Activated naive CD8-positive, alpha-beta T cell treated with anti-CD3 and anti-CD28 coated beads for 36 hours (primary cell): ENCODE measurements at places on chromosomes 7 and 10.

- no peak for DNase-seq
These were observed 11.4 kb downstream of the FAM241B start for GRCh38 chr10:69641261-69641980.

GRCh38 chr7:123282181-123282580 is 82.4 kb upstream of the SLC13A1 start:
- no peak for DNase-seq

DNA sequence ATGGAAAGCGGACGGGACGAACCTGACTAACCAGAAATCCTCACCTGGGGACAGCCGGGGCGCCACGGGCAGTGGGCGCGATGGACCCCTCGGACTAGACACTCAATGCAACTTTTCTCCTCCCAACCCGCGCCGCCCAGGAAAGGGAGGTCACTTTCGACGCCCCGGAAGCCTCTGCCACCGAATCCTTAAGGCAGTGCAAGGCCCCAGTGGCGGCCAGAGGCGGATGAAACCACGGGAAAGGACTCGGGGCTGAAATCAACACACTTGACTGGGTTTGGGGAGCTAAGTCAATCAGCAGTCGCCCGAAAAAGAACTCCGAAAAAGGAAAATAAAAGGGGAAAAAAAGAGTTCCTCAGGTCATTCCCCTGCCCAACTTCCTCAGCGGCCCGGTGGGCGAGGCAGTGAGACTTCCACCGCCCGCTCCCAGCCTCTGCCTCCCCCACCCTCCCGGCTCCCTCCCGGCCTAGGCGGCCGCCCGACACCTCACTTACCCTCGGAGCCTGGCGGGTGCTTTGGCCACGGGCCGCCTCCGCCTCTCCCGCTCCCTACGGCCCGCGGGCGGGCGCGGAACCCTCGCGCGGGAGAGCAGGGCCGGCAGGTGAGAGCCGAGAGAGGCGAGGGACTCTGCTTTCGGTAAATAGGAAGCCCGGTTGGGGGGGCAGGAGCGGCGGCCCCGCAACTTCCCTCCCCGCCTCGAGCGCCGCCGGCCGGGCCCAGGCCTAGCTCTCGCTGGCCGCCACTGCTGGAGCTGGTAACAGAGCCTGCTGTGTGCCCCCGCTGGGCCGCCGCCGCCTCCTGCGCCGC is 518 bp downstream of the WAPL start:
- peak; percentile 47 for DNase-seq

DNA sequence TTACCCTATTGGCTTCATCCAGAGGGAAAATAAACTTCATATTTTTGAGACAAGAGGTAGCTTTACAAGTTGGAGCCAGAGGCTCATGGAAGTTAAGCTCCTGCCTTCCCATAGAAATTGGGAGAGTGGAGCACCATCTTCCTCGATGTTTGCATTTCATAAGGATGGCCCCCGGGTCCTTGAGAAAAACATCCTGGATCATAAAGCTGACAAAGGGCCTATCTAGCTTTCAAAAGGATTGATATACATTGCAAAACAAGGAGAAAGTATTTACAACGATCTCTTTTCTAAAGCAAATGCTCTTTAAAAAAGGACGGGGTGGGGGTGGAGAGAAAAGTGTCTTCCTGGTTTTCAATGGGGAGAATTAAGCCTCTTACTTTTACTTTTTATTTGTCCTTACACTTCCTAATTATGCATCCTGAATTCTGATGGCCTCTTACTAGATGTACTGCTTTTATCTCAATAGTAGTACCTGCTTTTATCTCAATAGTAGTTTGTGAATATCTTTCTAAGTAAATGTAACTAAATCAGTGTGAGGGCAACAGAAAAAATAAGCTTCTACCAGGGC is 65.6 kb downstream of the PTPRZ1 start:
- DNase-seq: no peak

- DNase-seq: no peak
These were observed 62.9 kb downstream of the SYPL1 start for GRCh38 chr7:106049139-106049752.

DNA sequence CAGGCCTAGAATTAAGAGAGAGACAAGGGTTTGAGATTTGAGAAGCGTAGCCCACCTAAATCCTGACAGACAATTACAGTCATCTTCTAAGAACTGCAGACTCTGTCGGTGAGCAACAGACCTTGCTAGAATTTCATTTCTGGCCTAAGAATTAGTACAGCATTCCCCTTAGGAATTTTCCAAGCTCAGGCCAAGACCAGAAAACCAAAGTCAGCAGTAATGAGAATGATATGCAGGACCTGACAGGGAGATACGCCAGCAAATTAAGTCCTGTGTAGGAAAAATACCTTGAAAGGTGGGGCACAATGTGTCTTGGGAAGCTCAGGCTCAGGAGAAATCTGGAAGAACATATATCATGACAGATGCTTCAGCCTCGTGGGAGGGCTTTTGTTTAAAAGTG is 52.7 kb upstream of the HERPUD2 start:
- DNase-seq: no peak

DNA sequence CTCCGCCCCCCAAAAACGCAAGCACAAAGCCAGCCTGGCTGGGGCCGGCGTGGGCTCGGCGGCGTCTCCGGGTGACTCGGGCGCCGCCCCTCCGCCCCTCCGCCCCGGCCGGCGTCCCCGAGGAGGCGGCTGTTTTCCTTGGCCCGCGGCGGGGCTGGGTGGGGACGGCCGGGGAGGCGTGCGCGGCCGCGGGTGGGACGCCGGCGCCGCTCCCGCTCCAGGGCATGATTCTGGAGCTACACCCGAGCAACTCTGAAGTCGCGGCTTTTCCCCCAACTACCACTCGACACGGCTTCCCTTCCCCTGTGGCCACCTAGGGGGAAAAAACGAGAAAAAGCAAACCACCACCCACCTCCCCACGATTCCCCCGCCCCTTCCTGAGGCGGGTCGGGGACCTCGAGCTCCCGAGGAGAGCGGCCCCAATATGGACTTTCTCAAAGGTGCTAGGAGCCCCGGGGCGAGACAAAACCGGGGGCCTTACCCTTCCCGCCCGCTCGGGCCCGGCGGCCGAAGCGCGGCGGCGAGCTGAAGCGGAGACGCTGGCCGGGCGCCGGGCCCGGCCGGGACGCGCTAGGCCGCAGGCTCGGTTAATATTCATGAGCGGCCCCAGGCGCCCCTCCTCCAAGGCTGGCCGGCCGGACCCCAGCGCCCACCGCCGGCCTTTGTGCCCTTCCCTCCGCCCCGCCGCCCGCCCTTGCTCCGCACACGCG is 856 bp downstream of the ARHGAP21 start:
- peak; percentile 62 for DNase-seq

GRCh38 chr10:125084614-125085257 is 75.6 kb downstream of the CTBP2 start:
- no peak for DNase-seq

DNA sequence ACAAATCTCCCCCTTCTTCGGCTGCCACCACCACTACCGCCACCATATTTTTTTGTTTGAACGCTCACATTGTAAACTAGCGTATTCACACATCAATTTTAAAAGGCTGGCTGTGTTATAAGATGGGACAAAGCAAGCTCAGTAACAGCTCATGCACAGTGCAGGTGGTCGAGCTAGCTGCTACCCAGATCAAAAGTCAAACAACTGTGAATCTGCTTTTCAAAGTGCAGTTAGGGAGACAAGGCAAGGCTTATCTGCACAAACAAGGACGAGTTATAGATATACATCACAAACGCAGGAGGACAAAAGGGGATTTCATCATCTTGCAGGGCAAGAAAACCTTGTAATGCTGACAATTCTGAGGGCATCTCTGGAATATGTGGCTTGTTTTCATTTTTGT is 231.6 kb downstream of the VTI1A start:
- no peak for DNase-seq

DNA sequence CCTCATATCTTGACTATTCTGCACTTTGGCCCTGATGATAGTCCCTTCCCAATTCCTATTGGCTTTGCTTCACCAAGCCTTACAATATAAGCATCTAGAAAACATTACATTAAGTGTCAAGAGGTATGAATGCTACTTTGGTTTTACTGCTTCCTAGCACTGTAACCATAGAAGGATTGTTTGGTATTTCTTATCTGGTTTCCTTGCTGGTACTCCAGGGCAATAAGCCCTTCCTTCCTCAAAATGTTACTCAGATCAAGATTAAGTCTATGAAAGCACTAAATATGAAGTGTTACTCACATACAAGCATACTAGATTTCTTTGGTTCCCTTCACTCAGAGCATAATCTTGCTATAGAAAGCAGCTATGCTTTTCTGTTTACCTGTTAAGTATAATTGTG is 492.5 kb downstream of the ETV1 start:
- no peak for DNase-seq

- DNase-seq: no peak
These were observed 342.3 kb upstream of the BMPER start for GRCh38 chr7:33562996-33563395.

GRCh38 chr10:43084812-43085211 is 7.9 kb downstream of the RET start:
- no peak for DNase-seq

GRCh38 chr7:91974066-91974465 is 33.4 kb downstream of the AKAP9 start:
- no peak for DNase-seq

GRCh38 chr7:131959106-131959812 is 402.8 kb upstream of the PODXL start:
- DNase-seq: no peak

DNA sequence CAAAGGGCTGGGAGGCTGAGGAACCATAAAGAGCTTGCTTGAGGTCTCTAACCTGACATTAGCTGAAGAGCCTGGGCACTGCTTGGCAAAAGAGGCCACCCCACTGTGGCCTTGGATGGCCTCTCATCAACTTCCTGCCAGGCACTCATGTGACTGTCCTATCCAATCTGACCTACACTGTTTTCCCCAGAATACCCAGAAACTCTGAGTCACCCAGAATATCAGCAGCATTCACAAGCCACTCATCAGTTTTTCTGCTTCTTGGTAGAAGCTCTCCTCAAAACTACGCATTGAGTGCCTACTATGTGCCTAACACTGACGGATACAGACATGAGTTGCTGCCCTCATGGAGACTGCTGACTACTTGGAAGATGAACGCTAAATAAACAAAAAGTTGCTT is 4.1 kb upstream of the NT5C2 start:
- DNase-seq: peak; percentile 22

DNA sequence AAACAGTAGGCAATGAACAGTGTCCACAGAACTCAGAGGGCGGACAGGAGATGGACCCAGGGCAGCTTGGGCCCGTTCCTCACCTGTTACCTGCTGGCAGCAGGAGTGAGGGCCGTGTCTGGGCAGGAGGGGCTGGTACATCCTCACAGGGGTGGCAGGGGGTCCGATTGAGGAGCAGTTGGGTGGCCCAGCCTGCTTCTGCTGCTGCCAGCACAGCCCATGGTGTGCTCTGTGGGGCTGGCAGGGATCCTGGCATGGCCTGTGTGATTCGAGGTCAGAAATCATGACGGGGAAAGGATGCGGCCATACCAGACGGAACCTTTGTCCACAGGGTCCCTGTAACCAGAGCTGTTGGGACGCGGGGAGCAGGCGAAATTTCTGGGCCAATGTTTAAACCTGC is 49.6 kb downstream of the INPP5A start:
- no peak for DNase-seq

DNA sequence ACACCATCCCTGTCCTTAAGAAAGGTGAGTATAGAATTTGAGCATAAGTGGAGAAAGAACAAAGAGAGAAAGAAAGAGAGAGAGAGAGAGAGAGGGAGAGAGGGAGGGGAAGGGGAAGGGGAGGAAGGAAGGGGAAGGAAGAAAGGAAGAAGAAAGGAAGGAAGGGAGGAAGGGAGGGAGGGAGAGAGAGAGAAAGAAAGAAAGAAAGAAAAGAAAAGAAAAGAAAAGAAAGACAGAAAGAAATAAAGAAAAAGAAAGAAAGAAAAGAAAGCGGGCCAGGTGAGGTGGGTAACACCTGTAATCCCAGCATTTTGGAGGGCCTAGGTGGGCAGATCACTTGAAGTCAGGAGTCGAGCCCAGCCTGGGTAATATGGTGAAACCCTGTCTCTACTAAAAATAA is 19.9 kb downstream of the CCL24 start:
- no peak for DNase-seq

DNA sequence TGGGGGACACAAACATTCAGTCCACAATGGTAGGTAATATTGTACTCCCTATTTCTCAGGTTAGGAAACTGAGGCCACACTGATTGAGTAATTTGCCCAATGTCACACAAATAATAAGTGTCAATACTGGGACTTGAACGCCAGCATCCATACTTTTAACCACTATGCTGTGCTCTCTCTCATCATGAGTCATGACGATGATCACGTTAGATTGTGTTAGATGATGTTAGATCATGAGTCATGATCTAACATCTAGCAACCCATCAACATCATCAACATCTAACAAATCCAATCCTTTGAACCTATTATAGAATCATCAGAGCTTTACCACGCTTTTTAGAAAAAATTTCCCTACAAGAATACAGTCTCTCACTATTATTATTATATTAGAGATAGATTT is 28.1 kb upstream of the HERPUD2 start:
- no peak for DNase-seq

- DNase-seq: no peak
These were observed 27.8 kb downstream of the STEAP4 start for GRCh38 chr7:88278881-88279280.

- DNase-seq: no peak
These were observed 6.1 kb upstream of the CREB5 start for GRCh38 chr7:28406192-28406591.

GRCh38 chr10:75195035-75195763 is 15.4 kb upstream of the VDAC2 start:
- DNase-seq: no peak

- DNase-seq: no peak
These were observed 181.8 kb upstream of the MBL2 start for GRCh38 chr10:52954407-52954806.

GRCh38 chr10:16519908-16520861 is 1.5 kb downstream of the C1QL3 start:
- DNase-seq: no peak

GRCh38 chr7:2301511-2301863 is 12.8 kb downstream of the SNX8 start:
- DNase-seq: no peak

GRCh38 chr10:77305650-77306632 is 331.7 kb downstream of the KCNMA1 start:
- DNase-seq: no peak

GRCh38 chr10:87818505-87819288 is 671 bp upstream of the ATAD1 start:
- DNase-seq: peak; percentile 68

- no peak for DNase-seq
These were observed 19.8 kb downstream of the ZNF775 start for GRCh38 chr7:150398965-150399320.

- no peak for DNase-seq
These were observed 30.4 kb downstream of the DDC start for GRCh38 chr7:50534690-50535290.

DNA sequence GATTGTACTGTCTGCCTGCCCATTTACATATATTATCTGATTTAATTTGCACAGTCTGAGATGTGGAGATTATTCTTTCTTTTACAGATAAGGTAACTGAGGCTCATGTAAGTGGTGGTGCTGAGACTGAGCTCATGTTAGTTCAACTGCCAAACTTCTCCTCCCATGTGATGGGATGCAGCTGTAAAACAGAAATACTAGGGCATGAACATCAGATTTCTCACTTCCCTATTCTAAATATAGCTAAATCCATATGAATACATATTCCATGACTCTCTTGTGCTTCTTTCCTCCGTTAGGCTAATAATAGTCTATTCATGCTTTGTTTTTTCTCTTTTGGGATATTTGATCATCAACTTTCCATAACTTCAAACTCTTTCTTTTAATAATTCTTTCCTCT is 84.7 kb downstream of the PTPRZ1 start:
- no peak for DNase-seq

GRCh38 chr7:44383566-44383965 is 58.2 kb upstream of the CAMK2B start:
- no peak for DNase-seq

GRCh38 chr10:66941491-66941890 is 15.7 kb downstream of the LRRTM3 start:
- DNase-seq: no peak

- DNase-seq: no peak
These were observed 26.7 kb downstream of the ZSCAN25 start for GRCh38 chr7:99643464-99643863.
